Left renal pelvis (tissue), 4 donors: ENCODE measurements at places on chromosomes 12 and 14. TPM values are rescaled to one million over a fixed set of nuclear protein-coding genes. Genes with fewer than 3 reads are reported as not detected.

DNA sequence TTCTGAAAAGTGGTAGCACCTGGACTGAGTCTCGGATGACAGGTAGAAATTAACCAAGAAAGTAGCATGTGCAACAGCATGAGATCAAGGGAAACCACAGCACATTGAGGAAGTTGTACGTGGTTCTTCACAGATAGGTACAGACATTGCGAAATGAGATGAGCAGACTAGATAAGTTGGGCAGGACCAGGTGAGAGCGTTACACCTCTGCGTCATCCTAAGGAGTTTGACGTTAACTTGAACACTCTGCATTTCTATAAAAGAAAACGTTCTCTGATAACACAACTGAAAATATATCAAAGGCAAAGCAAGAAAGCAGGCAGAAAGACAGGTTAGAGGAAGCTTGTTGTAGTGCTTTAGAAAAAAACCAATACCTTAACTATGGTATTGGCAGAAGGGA lies 98.5 kb upstream of the RASSF8 start:
- no peak for DNase-seq

DNA sequence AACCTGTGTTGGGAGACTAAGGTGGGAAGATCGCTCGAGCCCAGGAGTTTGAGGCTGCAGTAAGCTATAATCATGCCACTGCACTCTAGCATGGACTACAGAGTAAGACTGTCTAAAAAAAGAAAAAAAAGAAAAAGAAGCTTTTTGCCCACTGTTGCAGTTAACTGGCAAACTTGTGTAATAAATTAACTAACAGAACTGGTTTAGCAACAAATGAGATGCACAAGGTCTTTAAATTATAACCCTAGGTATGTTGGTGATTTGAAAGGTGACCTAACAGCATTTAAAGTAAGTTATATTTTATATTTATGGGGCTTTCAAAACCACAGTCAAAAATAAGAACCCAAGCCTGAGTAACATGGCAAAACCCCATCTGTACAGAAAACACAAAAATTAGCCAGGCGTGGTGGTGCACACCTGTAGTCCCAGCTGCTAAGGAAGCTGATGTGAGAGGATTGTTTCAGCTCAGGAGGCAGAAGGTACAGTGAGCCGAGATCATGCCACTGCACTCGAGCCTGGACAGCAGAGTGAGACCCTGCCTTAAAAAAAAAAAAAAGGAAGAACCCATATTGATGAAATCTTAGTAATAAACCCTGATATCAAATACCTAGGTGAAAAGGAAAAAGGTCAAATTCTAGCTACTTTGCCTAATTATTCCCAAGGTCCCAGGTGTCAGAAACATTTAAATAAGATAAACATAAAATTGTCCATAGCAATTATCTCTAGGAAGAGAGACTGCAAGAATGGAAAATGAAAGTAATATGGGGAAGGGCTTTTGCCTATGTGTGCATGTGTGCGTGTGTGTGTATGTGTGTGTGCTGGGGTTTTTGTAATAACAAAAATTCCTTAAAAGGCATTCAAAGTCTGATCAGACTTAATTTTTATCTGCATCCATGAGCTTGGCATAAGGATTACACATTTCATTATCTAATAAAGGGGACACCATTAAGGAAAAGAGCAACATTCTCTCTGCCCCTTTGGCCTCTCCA lies 15.4 kb downstream of the SYNE2 start:
- DNase-seq = no peak

TCL1A gene
- 1.1 TPM for polyA plus RNA-seq

ETFBKMT gene
- 5.9 TPM for polyA plus RNA-seq

- DNase-seq = no peak
Measured at GRCh38 chr12:76337583-76337982, 10.6 kb downstream of the BBS10 start.

PSMB11 gene
- not detected for polyA plus RNA-seq

DNA sequence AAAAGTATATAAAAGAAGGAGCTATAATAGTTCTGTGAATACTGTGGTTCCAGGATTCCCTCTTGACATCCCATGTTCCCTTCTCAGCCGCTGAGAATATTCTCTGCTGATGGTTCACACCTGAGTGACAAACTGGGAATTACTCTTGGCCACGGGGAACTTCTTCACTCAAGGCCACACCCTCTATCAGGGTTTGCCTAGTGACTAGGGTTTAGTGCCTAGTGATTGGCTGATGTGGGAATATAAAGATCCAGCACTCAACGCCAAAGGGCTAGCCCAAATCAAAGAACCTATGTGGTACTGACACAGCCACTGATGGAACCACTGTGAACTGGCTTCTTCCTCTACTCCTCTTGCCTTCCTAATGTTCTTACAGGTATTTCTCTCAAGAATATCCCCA lies 248.4 kb downstream of the ASCL1 start:
- no peak for DNase-seq

DNA sequence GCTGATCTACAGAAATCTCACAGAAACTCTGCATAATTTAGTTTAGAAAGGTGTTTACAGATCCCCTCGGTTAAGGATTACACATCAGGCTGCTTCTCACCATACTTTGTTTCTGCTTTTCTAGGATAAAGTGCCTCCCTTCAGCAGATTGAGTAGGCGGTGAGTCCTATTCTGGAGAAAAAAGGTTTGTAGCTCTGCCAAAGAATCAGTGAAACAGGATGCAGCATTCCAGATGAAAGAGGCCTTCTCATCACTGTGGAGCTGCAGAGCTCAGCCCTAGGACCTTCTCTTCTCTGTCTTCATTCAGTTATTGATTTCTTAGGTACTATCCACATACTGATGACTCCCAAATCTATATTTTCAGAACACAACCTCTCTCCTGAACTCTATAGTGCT lies 155.5 kb upstream of the KRR1 start:
- DNase-seq = no peak

ASPG gene
- 1.4 TPM for polyA plus RNA-seq

C1S gene
- 50.5 TPM for polyA plus RNA-seq

DNA sequence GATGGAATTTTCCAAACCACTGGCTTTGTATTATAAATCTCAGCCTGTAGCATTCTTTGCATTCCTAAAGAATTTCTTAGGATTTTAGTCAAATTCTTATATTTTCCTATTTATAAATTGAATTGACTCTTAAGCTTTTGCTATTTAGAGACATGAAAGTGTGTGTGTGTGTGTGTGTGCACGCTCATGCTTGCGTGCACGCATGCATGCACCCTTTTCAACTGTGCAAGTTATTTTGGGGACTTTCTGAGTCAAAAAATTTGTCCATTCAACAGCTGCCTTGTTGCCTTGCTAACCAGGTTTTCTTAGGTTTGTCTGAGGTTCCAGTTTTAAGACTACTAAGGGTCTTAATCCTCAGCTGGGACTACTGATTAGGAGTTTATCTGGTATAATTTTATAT lies 42.6 kb downstream of the GPATCH2L start:
- DNase-seq = no peak

DNA sequence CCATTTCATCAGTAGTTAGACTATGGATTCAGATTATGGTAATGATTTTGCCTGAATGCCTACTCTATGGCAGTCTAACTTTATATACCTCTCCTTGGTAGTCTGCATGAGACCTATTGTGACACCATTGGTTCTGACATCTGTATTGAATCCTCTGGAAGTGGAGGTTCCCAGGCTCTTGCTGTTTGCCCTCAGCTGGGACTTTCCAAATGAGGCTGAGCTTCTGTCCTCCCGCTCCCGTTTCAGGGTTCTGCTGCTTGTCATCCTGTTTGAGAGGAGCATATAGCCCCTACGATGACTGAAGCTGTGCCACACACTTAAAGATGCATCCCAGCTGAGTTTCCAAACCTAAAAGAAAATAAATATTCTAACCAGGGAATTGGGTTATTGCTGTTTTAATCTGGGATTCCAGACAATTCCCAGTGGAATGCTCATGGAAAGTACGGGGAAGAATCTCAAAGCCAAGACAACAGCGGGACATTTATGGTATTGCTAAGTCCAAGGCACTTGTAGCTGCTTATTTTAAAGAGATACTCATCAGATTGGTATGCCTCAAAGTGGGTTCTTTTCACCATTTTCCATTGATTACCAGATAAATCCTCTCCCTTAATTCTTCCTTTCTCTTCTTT lies 105.9 kb downstream of the ETV6 start:
- no peak for DNase-seq
